Osteoblast (primary cell): ENCODE measurements at places on chromosomes 11 and 22. TPM values are rescaled to one million over a fixed set of nuclear protein-coding genes. Genes with fewer than 3 reads are reported as not detected.

DNAJB7 gene
- total RNA-seq: not detected in 2 replicates

KRTAP5-7 gene
- total RNA-seq: 0.36 and 0.59 TPM in 2 replicates

MMP20 gene
- total RNA-seq: not detected in 2 replicates

GRCh38 chr22:36171941-36172340 is 11.4 kb upstream of the APOL3 start:
- no peak for DNase-seq

DNA sequence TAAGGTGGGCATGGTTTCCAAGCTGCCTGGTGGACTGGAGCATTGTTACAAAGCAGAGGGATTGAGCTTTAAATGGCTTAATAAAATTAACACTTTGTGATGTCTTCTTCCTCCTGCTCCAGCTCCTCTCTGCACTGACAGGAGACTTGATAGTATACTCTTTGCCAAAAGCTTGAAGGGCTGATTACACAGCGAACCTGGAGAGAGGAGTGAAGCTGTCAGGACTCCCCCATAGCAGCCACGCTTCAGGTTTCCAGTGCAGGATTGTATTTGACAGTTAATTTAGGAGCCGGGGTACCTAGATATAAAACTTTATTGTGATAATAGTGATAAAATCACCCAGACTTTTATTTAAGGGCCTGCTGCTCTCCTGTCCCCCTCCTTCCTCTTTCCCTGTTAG is 50.0 kb downstream of the TRIM44 start:
- DNase-seq: no peak

DNA sequence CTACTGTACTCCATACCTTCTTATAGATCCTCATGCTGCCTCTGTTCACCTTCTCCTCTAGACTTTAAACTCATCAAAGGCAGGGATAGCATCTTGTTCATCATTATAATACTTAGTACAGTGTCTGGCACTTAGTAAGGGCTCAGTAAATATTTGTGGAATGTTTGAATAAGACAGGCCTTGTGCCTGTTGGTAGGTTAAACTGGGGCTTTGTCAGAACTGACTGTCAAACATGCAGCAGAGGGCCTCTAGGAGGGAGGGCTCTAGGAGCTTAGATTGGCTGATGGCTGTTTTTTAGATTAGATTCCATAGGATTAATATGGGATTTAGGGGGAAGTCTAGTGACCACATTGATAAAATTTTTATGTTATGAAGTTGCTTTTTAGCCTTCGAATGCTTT is 70.8 kb downstream of the RNF169 start:
- no peak for DNase-seq

GRCh38 chr11:93969925-93970922 is 50.9 kb upstream of the HEPHL1 start:
- no peak for DNase-seq

DGCR6 gene
- total RNA-seq: 0.59 and 1.1 TPM in 2 replicates
